Activated CD4-positive, alpha-beta T cell treated with anti-CD3 and anti-CD28 coated beads for 36 hours (primary cell): ENCODE measurements at places on chromosomes 3 and 15. TPM values are rescaled to one million over a fixed set of nuclear protein-coding genes. Genes with fewer than 3 reads are reported as not detected.

Gene DISP2
- 0.04 TPM for total RNA-seq

Gene RNU5B-1
- total RNA-seq = not detected

Gene TMCO5A
- not detected for total RNA-seq

Gene TMEM45A
- 3.1 TPM for total RNA-seq

Gene MUC20
- total RNA-seq = 0.30 TPM

DNA sequence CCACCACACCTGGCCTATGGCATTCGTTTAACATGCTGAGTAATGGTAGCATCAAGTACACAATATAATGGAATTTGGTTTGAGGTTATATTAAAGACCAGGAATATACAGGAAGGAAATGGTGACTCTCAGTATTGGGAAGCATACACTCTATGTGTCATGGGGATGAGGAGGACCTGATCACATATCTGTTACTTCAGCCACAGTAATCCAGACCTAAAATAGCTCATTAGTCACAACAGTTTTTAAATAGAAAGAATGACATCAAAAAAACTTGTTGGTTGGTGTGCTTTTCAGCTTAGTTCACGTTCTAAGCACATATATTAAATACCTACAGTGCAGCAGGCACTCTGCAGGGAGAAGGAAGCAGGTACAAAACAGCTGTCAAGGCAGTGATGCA is 52.5 kb upstream of the ATP2C1 start:
- no peaks in the 10 kb centered on the region for H3K36me3 ChIP-seq
- H3K4me3 ChIP-seq = no peak overlapping the region
- peaks cover 5% of the 10 kb centered on the region for H3K4me1 ChIP-seq
- no peak for DNase-seq
- no peak overlapping the region for H3K27ac ChIP-seq

GRCh38 chr3:174186377-174186989 is 672.7 kb upstream of the NAALADL2 start:
- DNase-seq = no peak
- H3K4me3 ChIP-seq = no peak overlapping the region
- H3K27me3 ChIP-seq = no peaks in the 10 kb centered on the region

DNA sequence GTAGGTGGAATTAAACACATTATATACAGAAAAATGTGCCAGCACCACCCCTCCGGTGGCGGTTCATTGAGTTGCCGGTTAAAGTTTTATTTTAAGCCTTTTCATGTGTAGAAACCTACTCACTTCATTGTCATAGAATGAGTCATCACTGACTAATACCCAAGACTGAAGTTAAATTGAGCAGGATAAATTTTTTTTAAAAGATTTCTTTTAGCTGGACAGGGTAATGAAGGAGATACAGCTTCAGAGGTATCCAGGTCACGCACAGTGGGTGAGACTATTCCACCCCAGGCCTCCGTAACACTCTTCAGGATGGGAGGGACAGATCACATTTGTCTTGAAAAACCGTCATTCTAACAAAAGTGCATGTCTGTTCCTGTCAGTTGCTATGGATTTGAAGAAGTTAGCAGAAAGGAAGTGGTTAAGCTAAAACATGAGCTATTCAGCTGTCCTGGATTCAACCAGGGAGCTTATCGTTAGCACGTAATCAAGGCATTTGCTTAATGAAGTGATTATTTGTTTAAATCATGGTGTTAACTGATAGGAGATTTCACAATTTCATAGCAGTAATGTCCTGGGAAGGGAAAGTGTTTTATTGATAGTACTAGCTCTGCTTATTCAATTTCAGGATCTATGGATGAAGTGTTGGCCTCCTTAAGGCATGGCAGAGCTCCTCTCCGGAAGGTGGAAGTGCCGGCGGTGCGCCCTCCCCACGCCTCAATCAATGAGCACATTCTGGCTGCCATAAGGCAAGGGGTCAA is 23.4 kb downstream of the WHAMM start:
- H3K4me1 ChIP-seq = peaks cover 34% of the 10 kb centered on the region
- peak; percentile 72 for DNase-seq
- no peaks in the 10 kb centered on the region for H3K27me3 ChIP-seq
- H3K27ac ChIP-seq = peak overlapping the region; percentile 7
- no peak overlapping the region for H3K4me3 ChIP-seq

DNA sequence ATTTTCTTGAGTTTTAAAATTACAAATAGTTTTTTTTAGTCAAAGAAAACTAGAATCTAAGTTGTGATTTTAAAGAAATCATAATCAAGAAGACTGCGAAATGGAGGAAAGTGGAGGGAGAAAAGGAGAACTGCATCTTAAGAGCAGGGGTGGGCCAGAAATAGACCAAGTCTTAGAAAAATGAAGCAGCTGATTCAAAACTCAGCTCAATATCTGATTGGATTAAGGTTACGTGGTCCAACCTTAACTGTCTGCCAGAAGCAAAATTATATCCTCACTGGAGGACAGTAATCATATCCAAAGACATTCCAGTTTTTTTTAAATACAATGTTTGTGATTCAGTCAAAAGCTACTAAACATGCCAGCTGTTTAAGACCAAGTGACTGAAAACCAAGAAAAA is 41.4 kb downstream of the CHSY1 start:
- peaks cover 26% of the 10 kb centered on the region for H3K36me3 ChIP-seq
- H3K4me3 ChIP-seq = no peak overlapping the region
- peak overlapping the region; percentile 16 for H3K27ac ChIP-seq

GRCh38 chr3:179150610-179151009 is 2.5 kb downstream of the PIK3CA start:
- no peak for DNase-seq
- H3K27me3 ChIP-seq = no peaks in the 10 kb centered on the region
- no peaks in the 10 kb centered on the region for H3K36me3 ChIP-seq
- H3K4me1 ChIP-seq = peaks cover 40% of the 10 kb centered on the region

DNA sequence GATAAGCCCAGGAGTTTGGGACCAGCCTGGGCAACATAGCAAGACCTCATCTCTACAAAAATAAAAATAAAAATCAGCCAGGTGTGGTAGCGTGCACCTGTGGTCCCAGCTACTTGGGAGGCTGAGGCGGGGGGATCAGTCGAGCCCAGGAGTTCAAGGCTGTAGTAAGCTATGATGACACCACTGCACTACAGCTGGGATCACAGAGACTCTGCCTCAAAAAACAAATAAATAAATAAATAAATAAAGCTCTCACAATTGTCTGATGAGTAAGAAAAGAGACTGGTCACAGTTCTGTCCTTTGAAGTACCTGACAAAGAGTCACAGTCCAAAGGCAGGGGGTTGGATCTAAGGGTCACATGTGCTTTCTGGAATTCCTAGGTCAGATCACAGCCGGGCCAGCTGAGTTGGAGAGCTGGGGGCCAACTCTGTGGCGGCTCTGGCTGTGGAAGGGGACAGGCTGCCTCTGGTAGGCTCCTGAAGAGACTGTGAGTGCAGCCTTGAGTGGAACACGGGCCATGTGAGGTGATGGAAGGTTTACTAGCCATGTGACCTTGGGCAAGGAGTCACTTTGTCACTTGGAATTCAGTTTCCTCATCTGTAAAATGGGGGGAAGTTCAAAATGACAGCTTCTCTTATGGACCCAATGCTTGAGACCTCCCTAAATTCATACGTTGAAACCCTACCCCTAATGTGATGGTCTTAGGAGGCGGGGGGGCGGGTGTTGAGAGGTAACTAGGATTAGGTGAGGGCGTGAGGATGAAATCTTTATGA is 47.2 kb downstream of the WHAMM start:
- peaks cover 9% of the 10 kb centered on the region for H3K4me1 ChIP-seq
- no peaks in the 10 kb centered on the region for H3K36me3 ChIP-seq
- no peak overlapping the region for H3K27ac ChIP-seq
- H3K4me3 ChIP-seq = no peak overlapping the region

- DNase-seq = no peak
- H3K27me3 ChIP-seq = no peaks in the 10 kb centered on the region
- H3K4me3 ChIP-seq = peak overlapping the region; percentile 95
Measured at GRCh38 chr3:149752788-149753136, 473 bp upstream of the COMMD2 start.

- H3K4me1 ChIP-seq = no peaks in the 10 kb centered on the region
- no peak for DNase-seq
- no peak overlapping the region for H3K4me3 ChIP-seq
- H3K27ac ChIP-seq = no peak overlapping the region
- H3K36me3 ChIP-seq = peaks cover 51% of the 10 kb centered on the region
Measured at GRCh38 chr3:44833394-44833793, 28.3 kb upstream of the TMEM42 start.

DNA sequence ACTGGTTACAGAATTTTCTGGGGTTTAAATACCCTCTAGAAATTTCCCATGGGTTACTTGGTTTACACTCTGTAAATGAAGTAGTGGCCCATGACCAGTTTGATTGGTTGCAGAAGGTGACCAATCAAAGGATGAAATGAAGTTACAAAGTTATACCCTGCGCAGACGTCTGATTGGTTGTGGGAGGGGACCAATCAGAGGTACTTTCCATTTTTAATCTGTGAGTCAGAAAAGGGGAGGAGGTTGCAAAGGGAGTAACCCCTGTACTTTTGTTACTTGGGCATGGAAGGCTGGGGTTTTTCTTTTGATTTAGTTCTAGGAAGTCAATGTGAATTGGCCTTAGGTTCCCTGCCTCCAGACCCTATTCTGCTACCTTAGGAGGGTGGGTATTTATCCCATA is 18.7 kb upstream of the APH1B start:
- H3K36me3 ChIP-seq = peaks cover 64% of the 10 kb centered on the region
- peaks cover 21% of the 10 kb centered on the region for H3K4me1 ChIP-seq
- peak; percentile 33 for DNase-seq
- no peaks in the 10 kb centered on the region for H3K27me3 ChIP-seq

DNA sequence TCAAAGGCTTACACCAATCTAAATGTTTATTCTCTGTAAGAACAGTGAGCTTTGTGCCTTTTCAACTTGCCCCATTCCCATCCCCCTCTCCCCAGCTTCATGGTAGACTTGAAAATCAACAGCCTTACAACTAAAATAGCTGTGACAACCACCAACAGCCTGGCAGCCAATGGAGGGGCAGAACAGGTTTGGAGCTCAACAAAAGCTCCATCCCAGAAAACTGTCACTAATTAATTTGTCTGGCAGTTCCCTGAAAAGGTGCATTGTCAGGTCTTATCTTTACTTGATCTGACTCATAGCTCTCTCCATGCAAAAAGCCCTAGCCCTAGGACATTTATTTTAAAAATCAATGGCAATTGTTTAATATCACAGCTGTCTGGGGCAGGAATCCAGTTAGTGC is 22.6 kb downstream of the MTHFS start:
- DNase-seq = no peak
- no peak overlapping the region for H3K4me3 ChIP-seq
- peaks cover 78% of the 10 kb centered on the region for H3K36me3 ChIP-seq
- no peaks in the 10 kb centered on the region for H3K27me3 ChIP-seq
- H3K4me1 ChIP-seq = peaks cover 16% of the 10 kb centered on the region
- no peak overlapping the region for H3K27ac ChIP-seq

DNA sequence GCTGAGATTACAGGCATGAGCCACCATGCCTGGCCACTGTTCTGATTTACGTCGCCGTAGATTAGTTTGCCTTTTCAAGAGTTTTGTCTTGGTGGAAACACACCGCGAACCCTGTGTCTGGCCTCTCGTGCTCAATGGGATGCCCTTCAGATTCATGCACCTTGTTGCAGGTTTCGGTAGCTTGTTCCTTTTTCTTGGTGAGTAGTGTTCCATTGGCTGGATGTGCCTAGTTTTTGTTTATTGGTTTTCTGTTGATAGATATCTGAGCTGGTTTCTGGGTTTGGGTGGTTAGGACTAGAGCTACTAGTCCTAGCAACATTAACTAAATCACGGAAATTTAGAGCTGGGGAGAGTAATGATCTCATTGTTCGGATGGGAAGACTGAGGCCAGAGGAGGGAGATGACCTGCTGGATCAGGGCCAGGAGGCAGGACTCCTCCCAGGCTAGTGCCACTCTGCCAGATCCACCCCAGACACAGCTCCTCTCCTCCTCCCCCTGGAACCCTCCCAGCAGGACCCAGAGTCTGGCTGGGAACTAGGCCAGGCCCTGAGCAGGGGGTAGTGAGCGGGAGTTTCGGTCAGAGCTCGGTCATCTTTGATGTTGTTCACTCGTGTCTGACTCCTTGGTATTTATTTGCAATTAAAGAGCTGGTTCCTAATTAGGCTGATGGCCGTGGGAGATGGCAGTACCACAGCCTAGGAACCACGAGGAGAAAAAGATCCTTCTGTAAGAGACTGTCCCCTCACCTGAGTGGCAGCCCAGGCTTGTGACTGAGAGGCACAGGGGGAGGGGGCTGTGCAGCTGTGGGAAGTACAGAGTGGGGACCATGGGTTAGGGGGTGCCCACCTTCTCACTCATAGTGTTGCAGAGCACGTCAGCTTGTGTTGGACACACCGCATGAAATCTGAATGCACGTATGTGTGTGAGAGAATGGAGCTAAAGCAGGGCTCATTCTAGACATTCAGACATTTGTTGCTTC is 73.4 kb downstream of the SMAD6 start:
- no peaks in the 10 kb centered on the region for H3K4me1 ChIP-seq
- no peak for DNase-seq
- H3K27ac ChIP-seq = no peak overlapping the region
- H3K36me3 ChIP-seq = no peaks in the 10 kb centered on the region
- no peaks in the 10 kb centered on the region for H3K27me3 ChIP-seq

- H3K27ac ChIP-seq = peak within 1 kb of the TSS; percentile 35
- peaks cover 11% of the 10 kb centered on the region for H3K36me3 ChIP-seq
Measured at GRCh38 chr15:64151727-64152506, at the start of gene SNX22. Gene SNX22, plus strand, starts transcription at chr15:64151731. Its CDS starts 45 bp downstream, at chr15:64151776.

GRCh38 chr3:168285506-168285905 is 189.8 kb upstream of the GOLIM4 start:
- no peaks in the 10 kb centered on the region for H3K27me3 ChIP-seq
- no peak overlapping the region for H3K4me3 ChIP-seq
- H3K4me1 ChIP-seq = no peaks in the 10 kb centered on the region
- H3K36me3 ChIP-seq = no peaks in the 10 kb centered on the region
- no peak overlapping the region for H3K27ac ChIP-seq

- H3K4me1 ChIP-seq = peaks cover 19% of the 10 kb centered on the region
- H3K4me3 ChIP-seq = no peak overlapping the region
- DNase-seq = peak; percentile 15
- H3K27ac ChIP-seq = no peak overlapping the region
- H3K27me3 ChIP-seq = peaks cover 15% of the 10 kb centered on the region
Measured at GRCh38 chr3:39637807-39638206, 170.3 kb downstream of the MOBP start.

DNA sequence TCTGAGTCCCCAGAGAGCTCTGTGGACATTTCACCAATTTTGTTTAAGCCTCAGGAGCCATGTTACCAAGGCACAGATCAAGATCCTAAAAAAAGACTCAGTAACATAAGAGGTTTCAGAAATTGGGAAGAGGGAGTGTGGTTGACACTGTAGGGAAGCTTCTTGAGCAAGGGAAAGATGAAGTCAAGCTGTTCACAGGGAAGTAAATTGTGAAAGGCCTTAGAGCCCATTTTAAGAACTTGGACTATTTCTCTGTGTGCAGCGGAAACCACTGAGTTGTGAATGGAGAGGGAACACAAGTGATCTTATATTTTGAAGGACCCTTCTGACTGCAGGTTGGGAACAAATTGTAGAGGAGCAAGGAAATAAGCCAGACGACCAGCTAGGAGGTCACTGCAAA is 18.7 kb downstream of the BCL2A1 start:
- peaks cover 30% of the 10 kb centered on the region for H3K4me1 ChIP-seq
- no peak for DNase-seq
- no peaks in the 10 kb centered on the region for H3K27me3 ChIP-seq
- no peak overlapping the region for H3K27ac ChIP-seq
- peaks cover 1% of the 10 kb centered on the region for H3K36me3 ChIP-seq

GRCh38 chr3:185572183-185572582 is 13.9 kb upstream of the SENP2 start:
- H3K27ac ChIP-seq = no peak overlapping the region
- DNase-seq = no peak
- H3K4me1 ChIP-seq = peaks cover 6% of the 10 kb centered on the region
- no peaks in the 10 kb centered on the region for H3K27me3 ChIP-seq
- no peak overlapping the region for H3K4me3 ChIP-seq
- H3K36me3 ChIP-seq = no peaks in the 10 kb centered on the region
